ENCODE measurements at places on chromosomes 7 and 10. TPM values are rescaled to one million over a fixed set of nuclear protein-coding genes. Genes with fewer than 3 reads are reported as not detected.

CPEB3 gene
- total RNA-seq, result 6.1 TPM

FXYD4 gene
- not detected for total RNA-seq

AQP1 gene
- 440 TPM for total RNA-seq

CLCN1 gene
- total RNA-seq, result not detected

FASTK gene
- 47.3 TPM for total RNA-seq

NPC1L1 gene
- total RNA-seq, result 0.24 TPM

CCDC146 gene
- 6.5 TPM for total RNA-seq

MGMT gene
- total RNA-seq, result 56.6 TPM

MYH16 gene
- total RNA-seq, result not detected

SUN3 gene
- total RNA-seq, result not detected

SLC13A1 gene
- total RNA-seq, result not detected

BAMBI gene
- total RNA-seq, result 11.4 TPM

PCLO gene
- 0.75 TPM for total RNA-seq

AFAP1L2 gene
- total RNA-seq, result 3.7 TPM

TMEM270 gene
- not detected for total RNA-seq
